HS-5 (cell line): ENCODE measurements at places on chromosomes 2 and 18.

- no peak for DNase-seq
Measured at GRCh38 chr2:197975931-197976519, 171.6 kb downstream of the PLCL1 start.

DNA sequence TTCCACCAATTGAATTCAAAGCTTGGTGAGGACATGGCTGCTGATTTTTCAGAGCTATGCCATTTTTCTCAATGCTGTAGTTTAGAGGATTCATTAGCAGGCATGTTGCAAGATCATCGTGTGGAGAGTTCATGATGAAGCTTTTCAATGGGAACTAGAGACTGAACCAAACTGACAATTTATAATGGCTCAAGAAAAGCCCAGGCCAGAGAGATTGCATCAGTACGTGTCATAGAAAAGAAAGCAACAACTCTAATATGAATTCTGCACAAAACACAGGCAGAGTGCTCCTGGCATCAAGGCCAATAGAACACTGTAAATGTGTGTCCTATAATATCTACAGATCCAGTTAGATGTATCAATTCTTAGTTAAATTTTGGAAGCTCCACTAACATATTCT, 477.6 kb downstream of the LRP1B start:
- DNase-seq, result no peak

DNA sequence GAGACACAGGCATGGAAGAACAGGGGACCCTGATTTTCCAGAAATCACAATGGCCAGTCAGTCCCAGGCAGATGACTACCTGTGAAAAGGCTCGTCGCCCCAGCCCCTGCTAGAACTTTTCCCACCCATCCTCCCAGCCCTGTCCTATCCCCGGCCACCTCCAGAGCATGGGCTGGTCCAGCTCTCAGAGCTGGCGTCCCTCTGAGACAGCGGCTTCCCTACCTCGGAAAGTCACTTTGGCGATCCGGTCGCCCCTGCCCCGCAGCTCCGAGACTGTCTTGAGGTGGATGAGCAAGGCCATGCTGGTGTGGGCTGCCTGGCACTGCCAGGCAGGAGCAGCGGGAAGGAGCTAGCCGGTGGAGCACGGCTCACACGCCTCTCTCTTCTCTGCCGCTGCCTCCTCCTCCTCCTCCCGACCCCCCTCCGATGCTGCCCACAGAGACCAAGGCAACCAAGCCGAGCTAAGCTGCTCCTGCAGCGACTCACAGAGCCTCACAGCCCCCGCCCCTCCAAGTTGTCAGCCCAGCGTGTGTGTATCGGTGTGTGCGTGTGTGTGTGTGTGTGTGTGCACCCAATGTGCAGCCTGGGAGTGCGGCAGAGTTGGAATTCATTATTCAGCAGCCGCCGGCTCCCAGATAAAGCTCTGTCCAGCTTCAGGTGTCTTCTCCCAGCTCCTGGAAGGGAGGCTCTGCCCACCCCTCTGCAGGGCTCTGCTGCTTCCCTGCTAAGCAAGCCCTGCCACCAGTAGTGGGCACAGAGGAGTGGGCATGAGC, 80.5 kb upstream of the OTOF start:
- DNase-seq, result no peak

- no peak for DNase-seq
Measured at GRCh38 chr2:84187258-84187657, 271.8 kb downstream of the SUCLG1 start.

- no peak for DNase-seq
Measured at GRCh38 chr2:224366267-224366844, 35.6 kb downstream of the FAM124B start.

DNA sequence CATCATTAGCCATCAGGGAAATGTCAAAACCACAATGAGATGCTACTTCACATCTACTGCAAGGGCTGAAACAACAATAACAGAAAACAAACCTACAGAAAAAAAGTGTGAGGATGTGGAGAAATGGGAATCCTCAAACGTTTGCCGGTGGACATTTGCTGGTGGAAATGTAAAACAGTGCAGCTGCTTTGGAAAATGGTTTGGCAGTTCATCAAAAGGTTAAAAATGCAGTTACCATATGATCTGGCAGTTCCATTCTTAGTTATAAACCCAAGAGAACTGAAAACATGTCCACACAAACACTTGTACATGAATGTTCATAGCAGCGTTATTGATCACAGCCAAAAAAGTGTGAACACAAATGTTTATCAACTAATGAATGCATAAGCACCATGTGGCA, 44.2 kb downstream of the PROC start:
- DNase-seq, result no peak

- no peak for DNase-seq
Measured at GRCh38 chr2:181859803-181860202, 31.7 kb upstream of the ITPRID2 start.

DNA sequence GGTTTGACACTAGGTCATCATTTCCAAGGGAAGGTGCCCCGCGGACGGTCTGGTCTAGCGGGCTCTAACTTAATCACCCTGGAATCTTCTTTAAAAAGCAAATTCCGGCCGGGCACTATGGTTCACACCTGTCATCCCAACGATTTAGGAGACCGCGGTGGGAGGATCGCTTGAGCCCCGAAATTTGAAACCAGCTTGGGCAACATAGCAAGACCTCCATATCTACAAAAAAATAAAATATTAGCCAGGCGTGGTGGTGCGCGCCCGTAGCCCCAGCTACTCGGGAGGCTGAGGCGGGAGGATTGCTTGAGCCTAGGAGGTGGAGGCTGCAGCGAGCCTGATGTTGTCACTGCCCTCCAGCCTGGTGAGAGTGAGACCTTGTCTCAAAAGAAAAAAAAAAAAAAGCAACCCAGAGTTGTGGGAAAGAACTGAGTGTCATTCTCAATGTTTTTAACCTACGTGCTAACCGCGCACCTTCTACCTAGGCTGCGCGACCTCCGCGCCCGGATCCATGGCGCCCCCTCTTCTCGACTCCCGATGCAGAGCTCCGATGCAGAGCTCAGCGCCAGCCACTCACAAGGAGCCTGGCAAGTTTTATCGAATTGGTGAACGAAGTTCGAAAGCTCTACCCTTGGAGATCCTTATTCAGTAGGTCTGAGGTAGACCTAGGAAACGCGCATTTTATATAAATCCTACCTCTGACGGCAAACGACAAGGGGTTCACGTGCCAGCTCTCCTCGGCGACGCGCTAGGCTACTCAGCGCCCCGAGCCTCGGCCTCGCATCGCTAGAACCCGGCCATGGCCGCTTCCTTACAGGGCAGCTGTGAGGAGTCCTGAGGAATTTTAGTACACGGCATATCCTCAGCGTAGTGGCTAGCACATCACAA, 888 bp upstream of the TWSG1 start:
- DNase-seq, result no peak

- DNase-seq, result no peak
Measured at GRCh38 chr2:46087492-46087891, 209.7 kb upstream of the EPAS1 start.

DNA sequence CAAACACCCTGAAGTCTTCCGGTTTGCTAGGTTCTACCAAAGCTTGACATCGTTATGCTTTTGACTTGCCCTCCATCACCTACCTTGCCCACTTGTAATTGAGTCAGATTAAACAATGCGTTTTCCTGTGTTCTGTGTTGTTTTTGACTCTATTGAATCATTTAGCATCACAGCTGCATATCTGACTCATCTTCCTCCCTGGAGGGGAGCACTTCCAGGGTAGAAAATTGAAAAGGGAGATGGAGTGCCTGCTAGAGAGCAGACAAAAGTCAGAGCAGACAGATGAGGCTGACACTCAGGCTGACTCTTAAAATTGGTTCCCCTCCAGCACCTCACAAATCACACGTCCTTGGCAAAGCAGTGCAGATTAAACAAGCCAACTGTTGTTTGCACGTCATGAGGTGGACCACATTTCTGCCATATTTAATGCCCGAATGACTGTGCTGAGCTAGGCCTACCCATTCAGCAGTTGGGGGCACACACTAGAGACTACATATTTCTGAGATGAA, 2.2 kb downstream of the MPP4 start:
- peak; percentile 97 for DNase-seq

DNA sequence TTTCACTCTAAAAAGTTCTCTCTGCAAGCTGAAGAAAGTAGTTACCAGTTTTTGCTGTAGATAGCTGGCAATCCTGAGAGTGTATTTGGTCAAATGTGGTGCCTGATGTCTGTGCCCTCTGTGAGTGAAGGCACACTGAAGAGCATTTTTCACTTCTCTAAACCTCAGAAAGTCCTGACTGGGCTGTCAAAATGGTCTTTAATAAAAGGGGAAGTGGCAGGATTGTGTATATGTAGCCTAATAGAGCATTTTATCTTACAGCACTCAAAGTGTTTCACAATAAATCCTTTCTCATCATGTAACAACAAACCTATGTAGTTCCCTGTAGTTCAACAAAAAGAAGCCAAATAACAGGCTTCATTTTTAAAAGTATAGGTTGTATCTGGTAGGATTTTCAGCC, 1552.3 kb upstream of the SLC39A10 start:
- no peak for DNase-seq

GRCh38 chr2:73070643-73071359, 711 bp downstream of the SFXN5 start:
- DNase-seq, result no peak

DNA sequence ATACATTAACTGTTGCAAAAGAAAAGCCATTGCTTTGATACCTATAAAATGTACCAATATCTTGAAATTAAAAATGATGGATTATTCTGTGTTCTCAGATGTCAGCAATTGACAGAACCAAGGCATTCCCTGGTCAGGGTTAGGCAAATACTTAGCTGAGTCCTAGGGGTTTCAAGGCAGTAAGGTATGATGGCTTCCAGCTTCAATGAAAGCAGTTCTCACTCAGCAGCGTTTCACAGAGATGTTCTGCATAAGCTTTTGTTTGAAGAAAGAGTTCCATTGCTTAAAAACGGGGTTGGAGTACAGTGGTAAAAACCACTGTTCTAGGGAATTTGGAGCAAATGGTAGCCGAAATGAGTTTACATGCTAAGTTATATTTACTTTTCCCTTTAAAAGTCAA, 17.0 kb upstream of the KANSL1L start:
- no peak for DNase-seq

- DNase-seq, result no peak
Measured at GRCh38 chr18:59605633-59606192, 91.5 kb downstream of the CCBE1 start.

DNA sequence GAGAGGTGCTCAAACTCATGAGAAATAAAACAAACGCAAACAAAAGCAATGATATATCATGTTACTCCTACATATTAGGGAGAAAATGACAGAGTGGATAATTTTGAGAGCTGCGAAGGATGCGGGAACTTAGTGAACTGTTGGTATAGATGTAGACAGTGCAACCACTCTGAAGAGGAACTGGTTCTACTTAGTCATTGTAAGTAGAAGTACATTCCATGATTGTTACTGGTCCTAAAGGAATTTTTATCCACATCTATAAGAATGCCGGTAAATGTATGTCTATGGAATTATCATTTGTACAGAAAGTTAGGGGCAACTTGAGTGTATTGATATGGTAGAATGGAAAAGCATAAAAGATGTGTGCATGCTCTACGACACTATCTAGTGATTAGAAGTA, 1238.4 kb downstream of the LRP1B start:
- DNase-seq, result no peak

- DNase-seq, result no peak
Measured at GRCh38 chr2:214995409-214995808, 143.0 kb downstream of the ABCA12 start.

- DNase-seq, result no peak
Measured at GRCh38 chr2:74617122-74617521, 31.0 kb downstream of the M1AP start.

GRCh38 chr2:95552911-95553310, 38.9 kb upstream of the TRIM43 start:
- DNase-seq, result no peak

DNA sequence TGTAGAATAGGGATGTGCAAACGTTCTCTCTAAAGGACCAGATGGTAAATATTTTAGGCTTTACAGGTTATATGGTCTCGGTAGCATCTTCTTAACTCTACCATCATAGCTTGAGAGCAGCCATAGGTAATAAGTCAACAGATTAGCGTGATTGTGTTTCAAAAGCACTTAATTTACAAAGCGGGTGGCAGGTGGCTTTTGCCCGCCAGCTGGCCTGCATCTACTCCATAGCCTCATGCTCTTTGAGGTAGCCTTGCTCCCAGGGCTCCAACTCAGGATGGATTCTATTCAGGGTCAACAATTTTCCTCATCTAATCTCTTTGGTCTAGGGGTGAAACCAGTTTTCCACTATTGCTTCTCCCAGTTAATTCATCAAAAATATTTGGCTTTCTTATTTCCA, 5.0 kb upstream of the ATP9B start:
- no peak for DNase-seq

- DNase-seq, result no peak
Measured at GRCh38 chr2:239977111-239977510, 48.0 kb downstream of the NDUFA10 start.

GRCh38 chr18:74493689-74494088, 2.5 kb upstream of the CNDP2 start:
- no peak for DNase-seq

GRCh38 chr18:76528477-76529432, 33.7 kb upstream of the ZNF516 start:
- no peak for DNase-seq

GRCh38 chr2:30433541-30434299, 13.3 kb upstream of the LCLAT1 start:
- DNase-seq, result no peak

GRCh38 chr18:46719388-46719787, 37.5 kb downstream of the ST8SIA5 start:
- no peak for DNase-seq

- DNase-seq, result no peak
Measured at GRCh38 chr2:197274349-197274748, 36.2 kb downstream of the ANKRD44 start.

GRCh38 chr18:2147476-2148230, 423.7 kb downstream of the METTL4 start:
- DNase-seq, result no peak

- DNase-seq, result no peak
Measured at GRCh38 chr2:27988306-27988705, 97.8 kb downstream of the BABAM2 start.

- DNase-seq, result no peak
Measured at GRCh38 chr2:201144101-201145051, 28.4 kb downstream of the CFLAR start.

GRCh38 chr2:86747711-86748639, 27.9 kb downstream of the RMND5A start:
- peak; percentile 16 for DNase-seq

GRCh38 chr2:127857265-127857808, 618 bp downstream of the POLR2D start:
- DNase-seq, result peak; percentile 9

- DNase-seq, result no peak
Measured at GRCh38 chr2:181300600-181301291, 156.4 kb upstream of the ITGA4 start.

- DNase-seq, result no peak
Measured at GRCh38 chr2:240512666-240513535, 44.9 kb downstream of the ANKMY1 start.
